Non-pigmented ciliary epithelial cell (primary cell): ENCODE measurements at places on chromosomes 12 and 14.

DNA sequence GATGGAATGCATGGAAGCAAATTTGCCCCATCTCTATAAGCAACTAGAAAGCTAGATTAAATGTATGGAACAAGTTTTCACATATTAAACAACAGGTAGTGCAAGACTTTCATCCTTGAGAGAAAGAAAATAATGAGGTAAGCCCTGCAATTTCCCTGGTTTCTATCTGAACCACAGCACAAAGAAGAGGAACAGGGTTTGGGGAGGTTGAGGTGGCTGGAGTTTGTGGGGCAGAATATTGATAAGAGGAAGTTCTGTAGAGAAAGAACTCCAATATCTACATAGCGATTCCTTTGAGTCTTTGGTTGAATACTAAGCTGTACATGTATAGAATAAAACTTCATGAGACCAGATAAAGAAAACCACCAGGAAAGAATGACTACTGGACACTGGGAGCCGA lies 96.3 kb upstream of the CCND2 start:
- DNase-seq, result no peak

DNA sequence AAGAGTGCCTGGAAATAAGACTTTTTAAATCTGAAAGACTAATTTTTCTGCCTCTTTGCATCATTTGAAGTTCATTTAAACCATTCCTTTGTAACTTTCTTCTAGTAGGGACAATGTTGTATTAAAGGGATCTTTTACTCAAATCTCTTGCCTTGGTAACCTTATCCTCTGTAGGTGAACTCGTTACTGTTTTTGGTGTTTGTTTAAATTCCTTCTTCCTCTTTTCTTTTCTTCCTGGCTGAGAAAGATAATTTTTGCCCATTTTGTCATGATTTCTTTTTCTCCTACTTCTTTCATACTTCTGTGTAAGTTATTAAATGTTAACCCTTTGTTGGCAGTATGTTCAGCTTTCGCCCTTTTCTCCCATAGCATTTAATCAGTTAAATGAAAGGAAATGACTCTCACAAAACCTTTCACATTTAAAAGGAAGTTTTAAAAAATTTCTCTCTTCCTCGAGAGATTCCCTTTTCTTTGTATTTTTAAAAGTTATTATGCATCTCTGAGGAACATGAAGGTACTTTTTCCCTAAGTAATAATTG lies 10.3 kb downstream of the VEZT start:
- DNase-seq, result no peak

- no peak for DNase-seq
Measured at GRCh38 chr14:75441728-75442127, 13.9 kb downstream of the JDP2 start.

- DNase-seq, result no peak
Measured at GRCh38 chr12:106753526-106753925, 21.0 kb upstream of the RIC8B start.

DNA sequence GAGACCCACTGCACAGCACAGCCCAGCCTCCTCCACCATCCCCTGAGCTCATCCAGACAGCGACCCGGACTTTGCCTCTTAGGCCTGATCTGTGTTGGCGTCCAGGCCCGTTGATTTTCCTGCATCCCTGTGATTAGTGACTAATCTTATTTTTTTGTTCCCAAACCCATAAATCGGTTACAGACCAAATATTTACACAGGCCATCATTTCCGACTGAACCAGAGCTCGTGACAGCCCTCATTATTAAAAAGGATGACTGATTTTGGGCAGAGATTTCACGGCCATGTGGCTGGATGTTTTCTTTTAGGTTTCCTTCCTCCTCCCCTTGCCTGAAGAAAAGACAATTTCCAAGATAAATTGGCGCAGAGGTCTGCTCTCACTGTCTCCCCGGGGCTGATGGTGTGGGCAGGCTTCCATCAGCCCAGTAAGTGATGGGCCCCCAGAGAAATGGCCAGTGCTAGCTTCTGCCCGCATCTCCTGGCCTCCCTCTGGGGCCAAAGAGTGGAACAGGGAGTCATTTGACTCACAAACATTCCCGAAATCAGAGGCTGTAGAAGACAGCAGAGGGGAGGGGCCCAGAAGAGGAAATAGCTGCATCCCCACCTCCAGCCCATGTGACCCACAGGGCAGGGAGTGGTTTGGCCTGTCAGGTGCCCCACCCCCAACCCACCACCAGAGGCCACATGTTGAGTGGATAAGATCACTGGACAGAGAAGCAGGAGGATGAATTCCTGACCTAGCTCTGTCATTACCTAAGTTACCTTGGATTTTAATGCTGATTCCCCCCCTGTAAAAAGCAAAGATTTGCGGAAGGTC lies 283.5 kb downstream of the KSR2 start:
- peak; percentile 18 for DNase-seq

DNA sequence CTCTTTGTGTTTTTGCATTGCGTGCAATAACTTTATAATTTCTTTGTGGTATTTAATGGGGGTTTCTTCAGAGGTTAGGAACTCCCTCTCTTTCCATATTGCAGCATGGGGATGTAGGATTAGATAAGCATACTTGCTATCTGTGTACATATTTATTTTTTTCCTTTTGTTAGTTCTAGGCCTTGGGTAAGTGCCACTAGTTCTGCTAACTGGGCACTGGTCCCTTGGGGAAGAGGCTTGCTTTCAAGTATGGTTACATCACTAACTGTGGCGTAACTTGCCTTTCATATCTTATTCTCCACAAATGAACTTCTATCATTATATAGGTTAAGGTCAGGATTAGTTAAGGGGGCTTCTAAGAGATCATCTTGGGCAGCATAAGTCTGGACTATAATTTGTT lies 31.5 kb upstream of the SLCO1B3 start:
- no peak for DNase-seq

DNA sequence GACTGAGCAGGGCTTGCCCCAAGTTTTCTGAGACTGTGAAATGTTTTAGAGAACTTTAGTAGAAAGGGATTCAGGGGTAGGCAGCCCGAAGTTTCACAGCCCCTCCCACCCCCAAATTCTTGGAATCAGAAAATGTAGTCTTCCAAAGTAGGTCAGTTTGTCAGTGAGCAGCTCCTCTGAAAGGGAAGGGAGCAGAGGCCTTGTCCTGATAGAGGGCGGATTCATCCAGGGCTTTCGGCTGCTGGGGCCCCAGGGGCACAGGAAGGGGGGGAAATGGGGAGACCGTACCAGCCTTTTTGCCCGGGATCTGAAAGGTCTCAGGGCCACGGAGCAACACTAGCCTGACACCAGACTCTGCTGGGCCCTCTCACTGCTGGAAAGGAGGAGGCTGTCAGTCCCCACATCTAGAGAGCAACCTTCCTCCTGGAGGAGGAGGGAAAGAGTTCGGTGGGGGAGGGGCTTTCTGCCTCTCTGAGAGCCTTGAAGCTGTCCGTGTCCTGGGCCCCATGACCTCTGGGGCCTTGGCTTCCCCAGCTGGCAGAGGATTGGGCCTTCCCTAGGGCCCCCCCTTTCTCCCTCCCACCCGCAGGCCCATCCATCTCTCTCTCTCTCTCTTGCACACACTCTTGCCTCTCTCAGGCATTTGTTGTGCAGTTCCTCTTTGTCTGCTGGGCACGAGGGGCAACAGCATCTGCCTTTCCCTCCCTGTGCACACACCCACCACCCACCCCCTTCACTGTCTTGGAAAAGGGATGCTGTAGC lies at the start of gene IKZF4:
TSS of gene IKZF4 (plus strand) at position 621 of the 762 bp plus-strand sequence. CDS start 451 bp downstream, outside the sequence.
- DNase-seq, result no peak

DNA sequence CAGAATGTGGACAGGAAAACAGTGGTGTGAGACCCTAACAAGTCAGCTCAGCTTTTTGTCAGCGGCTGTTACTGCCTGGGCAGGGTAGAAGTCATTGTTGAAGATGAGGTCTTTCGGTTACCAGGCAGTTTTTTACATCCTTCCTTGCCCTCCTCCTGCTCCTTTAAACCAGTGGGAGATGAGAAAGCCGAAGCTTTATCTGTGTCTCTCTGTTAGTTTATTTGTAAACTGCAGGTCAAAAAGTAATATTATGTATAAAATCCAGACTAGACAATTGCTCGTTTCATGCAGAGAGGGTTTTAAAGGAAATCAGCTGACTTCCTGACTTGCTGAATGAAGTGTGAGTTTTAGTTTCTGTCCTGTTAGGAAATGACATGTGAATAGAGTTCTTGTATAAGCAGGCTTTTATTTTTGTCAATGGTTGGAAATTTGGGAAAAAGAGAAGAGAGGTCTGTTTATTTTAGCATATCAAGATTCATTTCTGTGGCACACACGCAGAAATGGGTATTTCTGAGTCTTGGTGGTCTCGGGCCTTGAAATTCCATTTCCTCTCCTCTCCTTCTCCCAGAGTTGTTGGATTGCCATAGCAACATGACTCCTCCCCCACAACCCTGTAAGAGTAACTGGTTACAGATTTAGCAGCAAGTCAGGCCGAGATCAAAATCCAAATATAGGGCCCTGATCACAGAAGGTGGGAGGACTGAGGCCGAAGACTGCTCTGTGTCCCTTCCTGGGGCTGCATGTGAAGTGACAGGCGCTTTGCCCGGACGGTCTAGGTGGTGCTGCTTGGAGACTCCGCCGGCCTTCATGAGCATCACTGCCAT lies 60.8 kb downstream of the SAMD4A start:
- no peak for DNase-seq

DNA sequence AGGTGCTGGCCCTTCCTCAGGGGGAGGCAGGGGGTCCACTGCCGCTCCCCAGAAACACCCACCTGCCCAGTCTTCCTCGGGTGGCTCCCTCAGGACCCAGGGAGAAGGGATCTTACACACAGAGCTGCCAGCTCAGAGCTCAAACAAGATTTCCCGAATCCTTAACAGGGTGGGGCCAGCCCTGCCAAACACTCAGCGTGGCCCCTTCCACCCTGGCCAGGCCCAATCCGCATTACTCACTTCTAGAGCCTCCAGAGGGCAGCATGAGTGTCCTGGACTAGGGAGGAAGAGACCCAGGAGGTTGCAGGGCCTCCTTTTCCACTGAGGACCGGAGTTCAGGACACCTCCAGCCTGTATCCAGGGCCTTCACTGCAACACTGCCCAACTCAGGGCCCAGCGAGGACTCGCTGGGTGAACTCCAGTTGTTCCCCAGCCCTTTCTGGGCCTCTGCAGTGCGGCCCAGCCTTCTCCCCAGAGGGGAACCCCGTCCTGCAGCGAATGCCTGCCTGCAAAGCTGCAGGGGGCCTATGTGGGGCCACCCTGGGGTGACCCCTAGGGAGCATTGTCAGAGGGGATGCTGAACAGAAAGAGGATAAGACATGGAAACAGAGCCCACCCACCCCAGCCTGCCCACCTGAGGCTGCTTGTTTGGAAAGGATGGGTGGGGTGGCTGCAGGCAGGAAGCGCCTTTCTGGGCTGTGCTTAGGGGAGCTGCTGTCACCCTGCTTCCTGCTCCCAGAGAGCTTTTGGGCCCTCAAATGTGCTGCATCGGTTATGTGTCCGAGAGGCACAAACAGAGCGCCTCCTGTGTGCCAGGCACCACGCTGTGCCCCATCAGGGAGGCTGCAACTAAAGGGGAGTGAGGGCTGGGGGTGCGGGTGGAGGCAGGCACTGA lies 43.8 kb downstream of the CCNK start:
- DNase-seq, result no peak
